ENCODE measurements at places on chromosomes 5 and 9.

GRCh38 chr5:142800776-142801494, 30.8 kb downstream of the ARHGAP26 start:
- DNase-seq: no peak

GRCh38 chr9:38347271-38347671, 45.2 kb upstream of the ALDH1B1 start:
- no peak for DNase-seq

DNA sequence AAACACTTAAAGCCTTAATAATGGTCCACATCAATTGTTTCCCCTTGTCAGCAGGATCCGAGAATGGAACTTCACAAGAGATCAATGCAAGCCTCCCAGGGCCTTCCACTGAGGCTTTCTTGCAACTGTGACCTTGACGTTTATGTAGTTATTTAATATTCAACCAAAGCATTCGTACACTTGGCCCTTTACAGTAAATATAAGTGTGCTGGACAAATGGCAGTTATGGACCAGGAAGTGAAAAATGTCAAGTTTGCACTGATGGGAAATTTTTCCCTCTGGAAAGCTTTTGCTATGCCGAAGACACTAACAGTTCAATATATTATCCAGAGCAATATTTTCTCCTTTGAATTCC, 101.8 kb downstream of the TTLL11 start:
- DNase-seq: no peak

- no peak for DNase-seq
These were observed 223.7 kb upstream of the MSX2 start for GRCh38 chr5:174500636-174501035.

DNA sequence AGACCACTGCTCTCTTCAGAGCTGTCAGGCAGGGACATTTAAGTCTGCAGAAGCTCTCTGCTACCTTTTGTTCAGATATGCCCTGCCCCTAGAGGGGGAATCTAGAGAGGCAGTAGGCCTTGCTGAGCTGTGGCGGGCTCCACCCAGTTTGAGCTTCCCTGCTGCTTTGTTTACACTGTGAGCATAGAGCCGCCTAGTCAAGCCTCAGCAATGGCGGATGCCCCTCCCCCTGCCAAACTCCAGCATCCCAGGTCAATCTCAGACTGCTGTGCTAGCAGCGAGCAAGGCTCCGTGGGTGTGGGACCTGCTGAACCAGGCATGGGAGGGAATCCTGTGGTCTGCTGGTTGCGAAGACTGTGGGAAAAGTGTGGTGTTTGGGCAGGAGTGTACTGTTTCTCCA, 59.9 kb downstream of the CAVIN4 start:
- no peak for DNase-seq

DNA sequence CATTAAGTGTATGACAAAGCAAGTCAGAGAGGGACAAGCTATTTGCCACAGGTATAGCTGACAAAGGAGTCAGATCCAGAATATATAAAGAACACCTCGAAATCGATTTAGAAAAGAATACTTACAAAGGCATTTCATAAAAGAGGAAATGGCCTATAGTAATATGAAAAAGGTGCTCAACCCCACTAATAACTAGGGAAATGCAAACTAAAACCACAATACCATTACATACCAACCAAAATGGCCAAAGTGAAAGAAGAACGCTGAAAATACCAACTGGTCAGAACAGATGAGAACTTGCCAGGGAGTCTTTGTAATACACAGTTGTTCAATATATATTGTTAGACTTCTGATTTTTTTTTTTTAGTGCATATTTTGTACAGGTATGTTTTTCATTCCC, 152.9 kb downstream of the CDC42SE2 start:
- no peak for DNase-seq

DNA sequence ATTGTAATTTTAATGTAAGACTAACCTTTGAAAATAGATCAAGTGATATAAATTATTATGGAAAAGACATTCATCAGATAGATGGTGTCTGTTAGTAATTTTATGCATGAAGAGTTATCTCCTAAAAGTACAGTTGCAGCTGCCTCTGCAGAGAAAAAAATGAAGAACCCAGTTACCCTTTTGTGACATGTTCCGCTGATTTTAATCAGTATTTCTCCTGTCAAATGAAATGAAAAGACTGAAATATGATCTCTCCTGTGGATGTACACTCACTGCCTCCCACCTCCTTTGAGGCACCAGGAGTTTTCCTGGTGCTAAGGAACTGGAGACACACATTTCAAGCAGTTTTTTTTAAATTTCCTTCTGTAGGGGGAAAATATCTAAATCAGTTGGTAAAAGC, 277.4 kb downstream of the KIF4B start:
- no peak for DNase-seq

- DNase-seq: no peak
These were observed 188.9 kb downstream of the ARHGAP26 start for GRCh38 chr5:142958944-142959682.

DNA sequence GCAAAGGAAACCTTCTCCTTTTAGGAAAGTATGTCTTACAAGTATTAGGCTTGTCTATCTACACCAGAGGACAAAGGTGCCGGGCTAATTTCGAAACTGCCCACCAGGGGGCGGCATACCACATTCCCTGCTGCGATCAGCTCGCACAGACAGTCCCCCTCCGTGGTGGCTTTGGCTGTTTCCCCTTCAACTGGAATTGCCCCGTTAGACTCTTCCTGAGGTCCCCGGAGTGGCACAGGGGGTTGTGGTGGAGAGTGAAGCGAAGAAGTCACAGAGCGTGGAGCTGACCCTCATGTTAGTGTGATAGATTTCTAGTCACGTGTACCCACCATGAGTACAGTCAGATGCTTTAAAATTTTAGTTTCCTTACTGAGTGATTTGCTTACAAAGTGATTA, 17.5 kb downstream of the PTTG1 start:
- DNase-seq: peak; percentile 72

GRCh38 chr9:70003901-70004714, 39.5 kb upstream of the MAMDC2 start:
- no peak for DNase-seq

DNA sequence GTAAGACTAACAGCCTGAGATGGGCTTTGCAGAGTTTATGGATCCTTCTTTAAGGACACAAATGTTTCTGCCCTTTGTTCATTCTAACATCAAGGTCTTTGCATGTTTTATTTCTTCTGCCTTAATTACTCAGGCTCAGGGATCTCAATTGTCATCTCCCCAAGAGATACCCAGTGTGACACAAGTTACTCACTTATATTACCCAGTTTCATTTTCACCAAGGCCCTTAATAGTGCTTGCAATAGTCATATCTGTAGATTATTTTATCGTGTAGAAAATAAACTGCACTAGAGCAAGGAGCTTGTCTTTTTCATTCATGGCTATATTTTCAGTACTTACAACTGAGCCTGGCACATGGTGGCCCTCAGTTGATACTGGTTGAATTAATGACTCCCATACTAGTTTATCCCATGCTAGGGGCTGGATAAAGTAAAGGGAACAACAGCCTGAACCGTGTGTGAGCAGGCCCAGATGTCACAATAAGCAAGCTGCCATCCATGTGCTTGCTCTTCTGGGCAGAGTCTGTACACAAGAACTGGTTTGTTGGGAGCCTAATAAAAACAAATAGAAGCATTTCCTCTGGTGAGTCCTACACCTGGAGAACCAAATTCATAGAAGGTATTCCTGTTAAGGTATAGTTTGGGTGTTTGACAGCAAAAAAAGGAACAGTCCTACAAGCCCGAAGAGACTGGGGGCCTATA, 112.5 kb upstream of the CD180 start:
- DNase-seq: no peak

Measured in stimulated activated CD8-positive, alpha-beta memory T cell treated with anti-CD3 and anti-CD28 coated beads, Interleukin-15, amount 100 ng/mL, for 4 hours (primary cell).